ENCODE measurements at places on chromosomes 11 and 22. TPM values are rescaled to one million over a fixed set of nuclear protein-coding genes. Genes with fewer than 3 reads are reported as not detected.

DNA sequence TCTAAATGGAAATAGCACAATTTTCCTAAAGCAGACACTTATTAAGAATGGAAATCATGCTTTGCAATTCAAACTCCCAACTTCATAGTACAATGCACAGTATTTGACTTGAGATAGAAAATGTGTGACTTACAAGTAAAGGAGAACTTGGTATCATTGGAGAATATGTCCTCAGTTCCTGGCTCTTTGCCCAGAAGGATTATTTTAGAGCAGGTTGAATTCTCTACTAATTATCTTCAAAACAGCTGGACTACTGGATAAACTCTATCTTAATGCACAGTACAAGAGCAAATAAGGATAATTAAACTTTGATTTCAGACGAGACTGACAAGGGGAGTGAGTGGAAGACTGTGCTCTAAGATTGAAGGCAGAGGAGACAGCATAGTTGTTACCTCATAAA is 839.4 kb downstream of the OPCML start:
- no peak overlapping the region for H3K4me3 ChIP-seq
- H3K4me1 ChIP-seq, result no peaks in the 10 kb centered on the region
- H3K36me3 ChIP-seq, result no peaks in the 10 kb centered on the region
- no peaks in the 10 kb centered on the region for H3K27me3 ChIP-seq
- H3K27ac ChIP-seq, result no peak overlapping the region
- no peak for DNase-seq

DNA sequence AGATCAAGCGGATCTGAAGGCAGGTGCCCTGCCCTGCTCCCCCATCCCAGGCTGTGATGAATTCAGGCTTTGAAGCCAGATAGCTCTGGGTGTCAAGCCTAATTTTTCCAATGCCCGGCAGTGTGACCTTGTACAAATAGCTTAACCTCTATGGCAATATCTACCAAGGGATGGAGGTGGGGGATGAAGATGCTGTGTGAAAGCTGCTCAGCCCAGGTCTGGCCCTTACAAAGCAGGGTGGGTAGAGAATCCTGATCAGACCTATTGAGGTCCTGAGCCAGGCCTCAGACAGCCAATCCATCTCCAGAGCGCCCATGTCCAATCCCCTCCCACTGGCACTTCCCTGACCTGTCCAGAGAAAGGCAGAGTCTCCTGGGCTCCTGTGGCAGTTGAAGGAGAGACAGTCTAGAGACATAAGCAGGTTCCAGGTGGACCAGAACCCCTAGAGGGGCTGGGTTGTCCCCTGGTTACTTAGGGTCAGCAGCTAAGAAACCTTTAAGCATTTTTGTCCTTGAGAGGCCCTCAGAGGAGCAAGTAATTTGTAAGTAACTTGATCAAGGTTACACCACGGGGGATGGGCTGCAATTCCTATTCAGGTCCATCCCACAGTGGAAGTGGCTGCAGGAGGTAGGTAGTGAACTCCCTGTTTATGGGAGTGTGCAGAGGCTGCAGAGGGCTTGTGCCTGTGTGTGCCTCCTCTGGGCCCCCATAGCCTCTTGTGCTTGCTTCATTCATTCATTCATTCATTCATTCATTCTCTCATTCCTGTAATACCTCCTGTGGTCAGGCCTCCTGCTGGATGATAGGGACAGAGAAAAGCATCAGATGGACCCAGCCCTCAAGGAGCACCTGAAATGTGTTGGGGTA is 10.4 kb downstream of the P2RY2 start:
- DNase-seq, result no peak
- H3K4me1 ChIP-seq, result no peaks in the 10 kb centered on the region
- H3K4me3 ChIP-seq, result no peak overlapping the region
- H3K27me3 ChIP-seq, result no peaks in the 10 kb centered on the region
- H3K27ac ChIP-seq, result no peak overlapping the region

Gene TYMP
- 65.6 TPM for total RNA-seq

DNA sequence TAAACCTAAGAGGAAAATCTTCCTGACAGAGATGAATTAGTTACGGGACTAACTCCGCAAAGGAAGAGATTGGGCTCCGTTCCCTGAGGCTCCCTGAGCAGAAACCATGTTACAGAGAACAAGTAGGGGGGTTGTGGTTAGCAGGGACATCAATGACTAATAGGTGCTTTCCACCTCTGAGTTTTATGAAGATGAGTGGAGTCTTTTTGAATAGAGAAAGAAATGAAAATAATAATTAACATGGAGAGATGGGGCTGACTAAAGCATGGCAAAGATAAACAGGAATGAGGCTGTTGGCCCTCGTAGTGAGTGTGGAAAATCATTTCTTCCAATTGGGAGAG is 47.5 kb upstream of the PICALM start:
- H3K27ac ChIP-seq, result peak overlapping the region; percentile 44
- peak overlapping the region; percentile 40 for H3K4me3 ChIP-seq
- H3K4me1 ChIP-seq, result peaks cover 34% of the 10 kb centered on the region

GRCh38 chr11:8706673-8707432 is 24.3 kb downstream of the RPL27A start:
- H3K27ac ChIP-seq, result no peak overlapping the region
- no peaks in the 10 kb centered on the region for H3K36me3 ChIP-seq
- H3K4me1 ChIP-seq, result no peaks in the 10 kb centered on the region
- no peak for DNase-seq

All from activated CD4-positive, alpha-beta memory T cell treated with anti-CD3 and anti-CD28 coated beads for 36 hours (primary cell).